ENCODE measurements at places on chromosomes 6 and 20. TPM values are rescaled to one million over a fixed set of nuclear protein-coding genes. Genes with fewer than 3 reads are reported as not detected.

GRCh38 chr20:10802236-10802635, 128.4 kb upstream of the JAG1 start:
- H3K4me1 ChIP-seq, result no peaks in the 10 kb centered on the region
- DNase-seq, result no peak
- no peaks in the 10 kb centered on the region for H3K36me3 ChIP-seq
- no peak overlapping the region for H3K27ac ChIP-seq

DNA sequence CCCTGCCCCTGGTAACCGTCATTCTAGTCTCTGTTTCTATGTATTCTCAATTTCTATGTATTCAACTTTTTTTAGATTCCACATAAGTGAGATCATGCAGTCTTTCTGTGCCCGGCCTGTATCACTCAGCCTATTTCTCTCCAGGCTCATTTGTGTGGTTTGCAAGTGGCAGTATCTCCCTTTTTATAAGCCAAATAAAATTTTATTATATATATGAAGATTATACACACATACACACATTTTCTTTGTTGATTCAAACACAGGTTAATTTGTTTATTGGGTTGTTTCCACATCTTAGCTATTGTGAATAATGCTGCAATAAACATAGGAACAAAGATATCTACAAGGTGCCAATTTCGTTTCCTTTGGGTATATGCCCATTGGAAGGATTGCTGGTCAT, 571.7 kb downstream of the DHX35 start:
- no peak overlapping the region for H3K4me3 ChIP-seq
- no peak for DNase-seq
- no peaks in the 10 kb centered on the region for H3K36me3 ChIP-seq
- peaks cover 3% of the 10 kb centered on the region for H3K27me3 ChIP-seq
- H3K27ac ChIP-seq, result no peak overlapping the region

GRCh38 chr20:37764333-37764935, 70.6 kb downstream of the CTNNBL1 start:
- H3K27me3 ChIP-seq, result no peaks in the 10 kb centered on the region
- no peak for DNase-seq
- no peak overlapping the region for H3K27ac ChIP-seq

- H3K27me3 ChIP-seq, result no peaks in the 10 kb centered on the region
- no peak overlapping the region for H3K4me3 ChIP-seq
- no peak for DNase-seq
- no peak overlapping the region for H3K27ac ChIP-seq
- no peaks in the 10 kb centered on the region for H3K36me3 ChIP-seq
- H3K4me1 ChIP-seq, result no peaks in the 10 kb centered on the region
These were observed 176.3 kb downstream of the LRFN2 start for GRCh38 chr6:40410821-40411220.

GRCh38 chr20:37464611-37465010, 56.4 kb upstream of the NNAT start:
- H3K36me3 ChIP-seq, result no peaks in the 10 kb centered on the region
- DNase-seq, result no peak
- H3K4me1 ChIP-seq, result peaks cover 4% of the 10 kb centered on the region

The KIAA1755 gene
- 9.5 TPM for total RNA-seq

DNA sequence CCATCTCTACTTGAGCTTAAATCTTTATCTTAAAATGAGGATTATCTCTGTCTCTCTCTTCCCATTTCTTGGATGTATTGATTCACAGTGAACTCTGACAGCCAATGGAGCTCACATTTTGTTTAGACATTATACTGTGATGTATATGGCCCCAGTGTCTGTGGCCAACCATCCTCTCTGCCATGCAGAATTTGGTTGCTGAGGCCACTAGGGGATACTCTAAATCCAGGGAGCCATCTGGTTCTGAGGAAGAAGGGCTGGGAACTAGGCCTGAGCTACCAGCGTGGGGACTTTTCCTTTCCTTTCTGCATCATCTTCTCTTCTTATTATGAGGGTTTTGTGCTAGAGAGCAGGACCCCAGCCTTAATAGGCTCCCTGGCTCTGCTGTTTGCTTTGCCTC, 59.1 kb upstream of the RIPOR2 start:
- H3K27me3 ChIP-seq, result no peaks in the 10 kb centered on the region
- no peak overlapping the region for H3K27ac ChIP-seq
- DNase-seq, result no peak

DNA sequence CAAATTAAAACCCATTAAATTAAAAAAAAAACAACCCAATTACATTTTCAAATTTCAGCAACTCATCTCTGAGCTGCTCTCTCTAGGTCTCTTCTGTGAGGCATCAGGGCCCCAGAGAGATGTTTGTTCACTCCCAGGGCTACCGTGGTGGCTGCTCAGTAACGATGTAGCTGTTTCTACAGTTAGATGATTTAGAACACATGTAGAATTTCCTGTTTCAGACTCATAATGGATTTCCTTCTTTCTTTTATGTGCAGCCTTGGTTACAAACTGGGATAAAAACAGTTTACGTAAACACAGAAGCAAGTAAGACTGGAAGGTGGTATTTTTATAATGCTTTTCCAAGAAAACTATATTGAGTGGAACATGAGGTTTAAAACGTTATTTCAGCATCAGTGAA, 116.1 kb upstream of the CCN2 start:
- H3K27ac ChIP-seq, result no peak overlapping the region
- no peaks in the 10 kb centered on the region for H3K27me3 ChIP-seq
- peaks cover 45% of the 10 kb centered on the region for H3K4me1 ChIP-seq

GRCh38 chr6:63673692-63674091, 38.1 kb downstream of the PHF3 start:
- H3K36me3 ChIP-seq, result peaks cover 6% of the 10 kb centered on the region
- no peak for DNase-seq
- no peak overlapping the region for H3K4me3 ChIP-seq
- no peak overlapping the region for H3K27ac ChIP-seq

GRCh38 chr6:56521454-56521853, 121.2 kb downstream of the DST start:
- no peak for DNase-seq
- peaks cover 16% of the 10 kb centered on the region for H3K4me1 ChIP-seq
- no peak overlapping the region for H3K4me3 ChIP-seq
- H3K27me3 ChIP-seq, result no peaks in the 10 kb centered on the region
- no peak overlapping the region for H3K27ac ChIP-seq

DNA sequence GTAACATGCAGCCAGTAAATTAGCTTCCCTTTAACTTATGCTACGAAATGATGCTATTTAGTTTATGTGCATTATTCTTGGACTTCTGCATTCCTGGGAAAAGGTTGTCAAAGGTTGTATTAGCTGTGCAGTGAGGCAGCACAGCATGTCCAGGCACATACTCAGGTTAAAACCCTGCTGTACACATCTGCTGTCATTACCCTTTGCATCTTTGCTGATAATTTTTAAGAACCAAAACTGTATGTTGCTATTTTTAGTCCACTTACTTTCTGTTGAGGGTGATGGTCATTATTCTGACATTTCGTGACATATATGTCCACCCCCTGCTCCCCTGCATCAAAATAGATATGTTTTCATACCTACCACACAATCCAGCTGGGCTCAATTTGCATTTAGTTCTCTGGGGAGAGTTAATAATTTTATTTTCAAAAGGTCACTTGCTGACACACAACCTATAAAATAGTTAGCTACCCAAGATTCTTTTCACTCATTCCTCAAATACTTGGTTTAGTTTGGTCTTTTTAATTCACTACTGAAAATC, 142.5 kb upstream of the SPACA1 start:
- no peaks in the 10 kb centered on the region for H3K27me3 ChIP-seq
- peaks cover 56% of the 10 kb centered on the region for H3K4me1 ChIP-seq
- H3K27ac ChIP-seq, result no peak overlapping the region

The IL17A gene
- not detected for total RNA-seq

The BPIFB1 gene
- total RNA-seq, result not detected

The RHAG gene
- not detected for total RNA-seq

- no peaks in the 10 kb centered on the region for H3K36me3 ChIP-seq
- H3K27me3 ChIP-seq, result no peaks in the 10 kb centered on the region
- H3K4me1 ChIP-seq, result peaks cover 4% of the 10 kb centered on the region
- no peak overlapping the region for H3K4me3 ChIP-seq
These were observed 23.6 kb downstream of the RWDD2A start for GRCh38 chr6:83216806-83217205.

The SFTA2 gene
- not detected for total RNA-seq

The VGLL2 gene
- total RNA-seq, result 0.16 TPM
